ENCODE measurements at places on chromosomes 3 and 15. TPM values are rescaled to one million over a fixed set of nuclear protein-coding genes. Genes with fewer than 3 reads are reported as not detected.

GOLGA6L7 gene
- not detected for total RNA-seq

RCN2 gene
- total RNA-seq = 115 TPM

SLC51B gene
- not detected for total RNA-seq

SRP14 gene
- total RNA-seq = 185 TPM

CHDH gene
- total RNA-seq = 3.9 TPM

Measured in mesothelial cell of epicardium (in vitro differentiated cells).